SK-MEL-5 (cell line): ENCODE measurements at places on chromosomes 4 and X. TPM values are rescaled to one million over a fixed set of nuclear protein-coding genes. Genes with fewer than 3 reads are reported as not detected.

CSAG3 gene
- total RNA-seq = 7.6 and 8.9 TPM in 2 replicates

GRCh38 chr4:87030755-87031441, 96.1 kb downstream of the AFF1 start:
- DNase-seq = no peak

GRCh38 chr4:102311912-102312311, 33.4 kb downstream of the SLC39A8 start:
- no peak for DNase-seq

GRCh38 chr4:150337734-150338133, 244.2 kb upstream of the MAB21L2 start:
- no peak for DNase-seq

DACH2 gene
- total RNA-seq = not detected in 2 replicates

GRCh38 chrX:53441531-53442321, 7.6 kb upstream of the HSD17B10 start:
- DNase-seq = peak; percentile 40

GRCh38 chrX:36978886-36979285, 29.3 kb upstream of the FAM47C start:
- DNase-seq = no peak
